ENCODE measurements at places on chromosomes 1 and 21.

- DNase-seq = peak; percentile 16
Observed at GRCh38 chr1:17865912-17866739, 111.0 kb downstream of the ACTL8 start.

- no peak for DNase-seq
Observed at GRCh38 chr1:39632682-39633417, 6.6 kb downstream of the HEYL start.

DNA sequence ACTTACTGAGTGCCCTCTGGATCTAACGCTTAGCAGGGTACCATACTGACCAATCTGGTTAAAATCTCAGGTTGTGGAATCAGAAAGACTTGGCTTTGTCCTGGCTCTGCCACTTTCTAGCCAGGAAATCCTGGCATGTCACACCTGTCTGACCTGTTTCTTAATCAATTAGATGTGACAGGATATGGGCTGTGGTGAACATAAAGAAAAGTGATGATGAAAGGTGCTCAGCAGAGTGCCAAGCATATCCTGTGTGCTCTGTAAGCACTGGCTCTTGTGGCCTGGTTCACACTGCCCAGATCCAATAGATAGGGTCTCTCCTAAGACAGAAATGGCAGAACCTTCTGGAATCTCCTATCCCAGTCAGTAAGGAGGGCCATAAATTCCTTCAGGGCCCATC lies 53.9 kb downstream of the PHC2 start:
- peak; percentile 92 for DNase-seq

DNA sequence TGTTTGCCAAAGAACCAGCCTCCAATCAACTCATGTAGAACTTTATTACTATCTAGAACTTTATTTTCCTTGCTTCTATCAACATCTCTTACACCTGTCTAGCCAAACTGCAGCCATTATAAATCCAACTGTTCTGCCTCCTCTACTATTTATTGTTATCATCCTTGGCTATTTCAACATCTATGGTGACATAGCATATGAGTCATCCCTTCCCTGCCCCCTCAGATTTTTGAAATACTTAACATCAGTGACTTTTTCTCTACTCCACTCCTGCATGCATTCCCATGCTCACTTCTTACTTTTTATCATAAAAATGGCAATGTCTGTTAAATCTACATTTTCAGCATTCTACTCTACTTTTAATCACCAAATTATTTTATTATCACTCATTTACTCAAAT lies 544.9 kb upstream of the NEGR1 start:
- DNase-seq = no peak

DNA sequence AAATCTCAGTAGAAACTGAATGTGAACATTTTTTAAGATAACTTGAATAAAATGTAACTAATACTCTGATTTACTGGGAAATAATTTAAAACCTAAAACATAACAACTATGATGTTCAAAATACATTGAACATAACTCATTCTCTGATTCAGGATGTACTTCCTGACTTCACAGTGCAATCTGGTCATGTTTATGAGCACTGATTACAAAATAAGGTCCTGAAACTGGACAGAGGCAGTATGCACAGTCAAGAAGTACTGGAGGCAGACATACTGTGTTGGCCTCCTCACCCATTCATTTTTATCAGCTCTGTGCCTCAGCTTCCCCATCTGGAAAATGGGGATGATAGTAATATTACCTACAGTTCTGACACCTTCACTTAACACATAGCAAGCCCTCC lies 651.3 kb downstream of the PTPRC start:
- DNase-seq = no peak

GRCh38 chr1:87007323-87007722 lies 92.9 kb downstream of the HS2ST1 start:
- no peak for DNase-seq

DNA sequence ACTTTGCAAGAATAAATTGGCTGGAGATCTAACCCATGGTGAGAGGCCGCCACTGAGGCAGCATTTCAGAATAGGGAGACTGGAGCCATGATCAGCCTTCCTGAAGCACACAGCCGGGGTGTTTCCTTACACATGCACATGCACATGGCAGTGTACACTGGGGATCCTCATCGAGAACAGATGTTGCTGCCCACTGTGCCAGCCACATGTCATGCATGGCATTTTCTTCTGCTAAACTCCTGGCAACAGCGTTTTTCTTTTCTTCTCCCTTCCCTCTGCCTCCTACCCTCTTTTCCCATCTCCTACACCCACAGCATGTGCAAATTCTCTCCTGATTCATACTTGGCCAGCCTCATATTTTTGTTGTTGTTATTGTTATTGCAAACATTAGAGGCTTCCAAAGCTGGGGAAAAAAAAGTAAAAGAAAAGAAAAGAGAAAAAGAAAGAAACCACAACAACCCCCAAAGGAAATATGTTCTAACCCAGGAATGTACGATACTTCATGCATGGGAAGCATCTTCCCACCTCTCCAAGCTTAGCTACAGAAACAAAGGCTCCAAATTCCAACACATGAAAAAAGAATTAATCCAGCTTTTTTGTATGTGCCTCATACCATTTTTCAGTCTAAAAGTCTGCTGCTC lies 344.0 kb downstream of the ASTN1 start:
- no peak for DNase-seq

DNA sequence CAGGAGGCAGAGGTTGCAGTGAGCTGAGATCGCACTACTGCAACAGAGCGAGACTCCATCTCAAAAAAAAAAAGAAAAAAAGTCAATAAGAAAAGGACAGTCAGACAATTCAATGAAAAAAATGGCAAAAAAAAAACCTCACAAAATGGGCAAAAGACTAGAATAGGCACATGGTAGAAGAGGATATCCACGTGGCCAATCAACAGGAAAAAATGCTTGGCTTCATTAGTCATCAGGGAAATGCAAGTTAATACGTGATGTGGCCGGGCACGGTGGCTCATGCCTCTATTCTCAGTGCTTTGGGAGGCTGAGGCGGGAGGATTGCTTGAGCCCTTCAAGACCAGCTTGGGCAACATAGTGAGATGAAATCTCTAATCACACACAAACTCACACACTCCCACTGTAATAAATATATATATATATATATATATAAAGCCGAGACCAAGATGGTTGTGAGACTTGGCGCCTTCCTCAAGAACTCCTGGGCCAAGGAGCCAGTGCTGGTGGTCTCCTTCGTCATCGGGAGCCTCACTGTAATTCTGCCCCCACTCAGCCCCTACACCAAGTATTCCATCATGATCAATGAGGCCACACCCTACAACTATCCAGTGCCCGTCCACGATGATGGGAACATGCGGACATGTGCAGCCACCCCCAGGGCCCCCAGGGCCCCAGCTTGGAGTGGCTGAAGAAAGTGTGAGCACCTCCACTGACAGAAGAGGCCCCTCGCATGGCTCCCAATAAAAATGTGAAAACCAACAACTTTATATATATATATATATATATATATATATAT lies 22.9 kb upstream of the LEFTY2 start:
- no peak for DNase-seq

GRCh38 chr1:53722025-53722424 lies 16.9 kb downstream of the GLIS1 start:
- no peak for DNase-seq

- no peak for DNase-seq
Observed at GRCh38 chr1:110298991-110299390, 40.2 kb upstream of the RBM15 start.

- DNase-seq = no peak
Observed at GRCh38 chr1:214377485-214377884, 96.5 kb downstream of the SMYD2 start.

DNA sequence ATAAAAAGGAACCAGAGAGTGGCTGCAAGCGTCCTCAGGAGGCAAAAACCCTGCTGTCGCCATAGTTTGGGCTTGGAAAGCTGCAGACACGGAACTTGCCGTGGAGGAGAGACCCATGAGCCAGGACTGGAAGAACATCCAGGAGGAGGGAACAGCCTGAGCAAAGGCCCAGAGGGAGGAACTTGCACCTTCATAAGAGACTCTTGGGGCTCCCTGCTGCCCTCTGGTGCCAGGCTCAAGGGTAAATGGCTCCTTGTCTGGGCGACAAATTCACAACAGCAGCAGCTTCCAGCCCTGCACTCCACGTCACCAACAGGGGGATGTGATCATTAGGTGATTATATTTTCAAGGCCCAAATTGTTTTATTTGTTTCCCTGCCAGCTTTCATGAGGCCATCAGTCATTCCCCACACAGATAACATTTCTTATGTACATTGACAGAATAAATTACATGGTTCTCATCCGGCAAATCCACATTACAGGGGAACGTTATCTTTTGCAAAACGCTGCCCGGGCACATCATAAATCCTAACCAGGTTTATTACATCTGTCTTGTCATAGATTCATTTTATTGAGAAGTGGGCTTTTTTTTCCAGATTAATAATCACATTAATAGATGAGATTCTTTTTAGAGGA lies 143.0 kb upstream of the GRIK3 start:
- peak; percentile 40 for DNase-seq

DNA sequence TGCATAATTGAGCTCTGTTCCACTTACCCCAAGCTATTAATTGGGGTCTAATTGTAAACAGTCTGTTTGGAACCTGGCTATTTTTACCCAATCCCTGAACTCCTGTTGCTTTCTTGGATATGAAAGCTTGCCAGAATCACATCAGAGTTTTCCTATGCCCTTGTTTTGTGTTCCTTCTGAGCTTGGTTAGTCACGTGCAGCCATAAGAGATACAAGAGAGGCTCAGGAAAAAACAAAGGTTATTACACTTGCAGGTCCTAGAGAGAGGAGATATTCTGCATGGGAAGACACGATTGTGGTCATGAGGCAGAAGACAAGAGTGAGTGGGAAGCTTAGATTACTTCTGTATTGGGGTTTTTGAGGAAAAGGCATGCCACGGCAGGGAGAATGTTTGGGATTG lies 46.0 kb upstream of the RGL1 start:
- DNase-seq = no peak

- no peak for DNase-seq
Observed at GRCh38 chr1:228029281-228029680, 22.5 kb downstream of the WNT3A start.

GRCh38 chr1:203589595-203589994 lies 37.0 kb upstream of the ATP2B4 start:
- no peak for DNase-seq

- no peak for DNase-seq
Observed at GRCh38 chr1:22263359-22263758, 120.5 kb upstream of the WNT4 start.

- no peak for DNase-seq
Observed at GRCh38 chr1:2969845-2970291, 51.4 kb upstream of the ACTRT2 start.

All from PC-9 (cell line).